Fibroblast of lung (primary cell): ENCODE measurements at places on chromosomes 2 and 18. TPM values are rescaled to one million over a fixed set of nuclear protein-coding genes. Genes with fewer than 3 reads are reported as not detected.
A peak's percentile ranks its signal among the peaks of the same experiment; 100 is the strongest.

RMC1 gene
- 22.1 and 29.6 TPM in 2 replicates for total RNA-seq

- no peak overlapping the region for H3K27ac ChIP-seq
- H3K27me3 ChIP-seq = no peaks in the 10 kb centered on the region
- H3K4me1 ChIP-seq = no peaks in the 10 kb centered on the region
- no peak overlapping the region for H3K4me3 ChIP-seq
- no peak for DNase-seq
- no peaks in the 10 kb centered on the region for H3K36me3 ChIP-seq
Observed at GRCh38 chr2:37549598-37549997, 121.8 kb downstream of the CDC42EP3 start.

DNA sequence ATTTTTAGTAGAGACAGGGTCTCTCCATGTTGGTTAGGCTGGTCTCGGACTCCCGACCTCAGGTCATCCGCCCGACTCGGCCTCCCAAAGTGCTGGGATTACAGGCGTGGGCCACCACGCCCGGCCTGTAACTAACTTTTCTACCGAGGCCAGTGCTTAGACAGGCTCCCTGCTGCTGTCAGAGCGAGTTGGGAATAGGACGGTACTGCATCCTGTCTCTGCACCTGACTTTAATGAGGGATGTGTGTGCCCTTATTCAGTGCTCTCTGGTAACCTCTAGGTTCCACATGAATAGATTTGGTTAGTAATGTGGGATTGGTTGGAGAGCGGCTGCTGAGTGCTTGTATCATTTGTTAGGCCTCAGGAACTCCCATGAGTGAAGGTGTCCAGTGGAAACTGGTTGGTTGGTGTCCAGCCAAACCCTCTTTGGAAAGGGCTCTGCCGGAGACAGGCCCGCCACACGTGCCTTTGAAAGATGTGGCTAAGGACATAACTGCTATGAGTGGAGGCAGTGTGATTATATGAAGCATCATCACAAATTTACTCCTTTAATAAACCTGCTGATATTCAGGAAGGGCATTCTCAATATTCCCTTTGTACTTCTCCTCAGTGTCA, 36.6 kb downstream of the MYOM1 start:
- H3K27ac ChIP-seq = no peak overlapping the region
- DNase-seq = no peak
- H3K27me3 ChIP-seq = no peaks in the 10 kb centered on the region
- H3K36me3 ChIP-seq = no peaks in the 10 kb centered on the region
- peaks cover 2% of the 10 kb centered on the region for H3K4me1 ChIP-seq

- no peak for DNase-seq
- no peaks in the 10 kb centered on the region for H3K36me3 ChIP-seq
- no peak overlapping the region for H3K27ac ChIP-seq
- no peaks in the 10 kb centered on the region for H3K27me3 ChIP-seq
- peaks cover 2% of the 10 kb centered on the region for H3K4me1 ChIP-seq
Observed at GRCh38 chr18:67281746-67282145, 234.8 kb downstream of the DSEL start.

AQP12A gene
- total RNA-seq = not detected in 2 replicates

GRCh38 chr18:57438743-57439608, 3.8 kb downstream of the ONECUT2 start:
- H3K27ac ChIP-seq = no peak overlapping the region
- H3K4me1 ChIP-seq = peaks cover 5% of the 10 kb centered on the region
- H3K36me3 ChIP-seq = no peaks in the 10 kb centered on the region

DNA sequence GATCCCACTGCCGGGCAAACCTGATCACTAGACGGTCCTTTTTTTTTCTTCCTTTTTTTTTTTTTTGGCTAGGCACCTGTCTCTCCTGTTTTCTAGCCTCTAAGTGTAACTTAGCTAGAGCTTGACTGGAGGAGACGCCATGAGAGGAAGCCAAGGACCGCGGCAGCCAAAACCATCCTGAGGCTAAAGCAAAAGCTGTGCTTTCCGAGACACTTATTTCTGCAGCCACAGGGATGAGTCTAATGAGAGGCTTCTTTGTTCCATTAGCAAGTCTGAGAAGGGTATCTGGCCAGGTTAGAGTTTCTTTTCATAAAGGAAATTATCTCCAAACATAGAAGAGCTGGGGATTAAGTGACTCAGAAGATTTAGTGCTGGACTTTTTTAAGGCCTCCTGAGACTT, 7.3 kb upstream of the CXCR4 start:
- no peaks in the 10 kb centered on the region for H3K36me3 ChIP-seq
- no peak overlapping the region for H3K4me3 ChIP-seq
- H3K27ac ChIP-seq = no peak overlapping the region
- H3K4me1 ChIP-seq = no peaks in the 10 kb centered on the region

DNA sequence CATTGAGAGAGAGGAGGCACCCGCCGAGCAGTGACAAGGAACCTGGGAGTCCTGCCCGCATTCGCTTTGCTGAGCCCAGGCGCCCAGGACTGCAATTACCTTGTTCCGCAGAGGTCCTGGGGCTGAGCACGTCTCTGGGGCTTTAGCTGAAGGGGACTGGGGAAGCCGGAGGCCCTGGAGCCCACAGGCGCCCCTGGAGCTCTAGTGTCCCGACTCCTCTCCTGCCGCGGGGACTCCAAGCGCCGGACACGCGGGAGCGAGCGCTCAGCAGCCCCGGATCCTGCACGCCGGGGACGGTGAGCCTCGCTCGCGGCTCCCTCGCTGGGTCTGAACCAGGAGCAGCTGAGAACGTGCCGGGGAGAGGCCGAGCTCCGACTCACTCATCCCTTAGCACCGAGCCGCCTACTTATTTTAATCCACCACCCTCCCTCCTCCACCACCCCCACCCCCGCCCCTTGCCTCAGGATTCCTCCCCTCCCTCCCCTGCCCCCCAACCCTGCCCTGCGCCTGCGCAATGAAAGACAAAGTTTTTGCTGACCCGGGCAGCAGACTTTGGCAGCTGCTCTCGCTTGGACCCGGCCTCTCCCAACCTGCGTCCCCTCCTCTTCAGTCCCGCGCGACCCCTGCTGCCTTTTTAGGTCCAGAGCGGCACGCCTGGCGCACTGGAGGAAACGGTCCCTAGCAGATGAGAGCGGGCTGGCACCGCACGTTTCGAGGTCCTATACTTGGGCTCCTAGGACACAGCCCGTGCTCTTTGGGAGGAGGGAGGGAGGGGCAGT, at the start of gene OSR1:
TSS of gene OSR1 (minus strand) at position 382 of the 779 bp plus-strand sequence. CDS start 4,818 bp downstream, outside the sequence.
- peaks cover 3% of the 10 kb centered on the region for H3K36me3 ChIP-seq
- no peaks in the 10 kb centered on the region for H3K27me3 ChIP-seq
- peak within 1 kb of the TSS; percentile 72 for H3K27ac ChIP-seq
- peaks cover 8% of the 10 kb centered on the region for H3K4me1 ChIP-seq
- DNase-seq = peak; percentile 53

GRCh38 chr2:233800208-233800607, 22.1 kb downstream of the MROH2A start:
- no peak overlapping the region for H3K27ac ChIP-seq
- no peak overlapping the region for H3K4me3 ChIP-seq
- no peaks in the 10 kb centered on the region for H3K36me3 ChIP-seq

CDH19 gene
- not detected in 2 replicates for total RNA-seq

DNA sequence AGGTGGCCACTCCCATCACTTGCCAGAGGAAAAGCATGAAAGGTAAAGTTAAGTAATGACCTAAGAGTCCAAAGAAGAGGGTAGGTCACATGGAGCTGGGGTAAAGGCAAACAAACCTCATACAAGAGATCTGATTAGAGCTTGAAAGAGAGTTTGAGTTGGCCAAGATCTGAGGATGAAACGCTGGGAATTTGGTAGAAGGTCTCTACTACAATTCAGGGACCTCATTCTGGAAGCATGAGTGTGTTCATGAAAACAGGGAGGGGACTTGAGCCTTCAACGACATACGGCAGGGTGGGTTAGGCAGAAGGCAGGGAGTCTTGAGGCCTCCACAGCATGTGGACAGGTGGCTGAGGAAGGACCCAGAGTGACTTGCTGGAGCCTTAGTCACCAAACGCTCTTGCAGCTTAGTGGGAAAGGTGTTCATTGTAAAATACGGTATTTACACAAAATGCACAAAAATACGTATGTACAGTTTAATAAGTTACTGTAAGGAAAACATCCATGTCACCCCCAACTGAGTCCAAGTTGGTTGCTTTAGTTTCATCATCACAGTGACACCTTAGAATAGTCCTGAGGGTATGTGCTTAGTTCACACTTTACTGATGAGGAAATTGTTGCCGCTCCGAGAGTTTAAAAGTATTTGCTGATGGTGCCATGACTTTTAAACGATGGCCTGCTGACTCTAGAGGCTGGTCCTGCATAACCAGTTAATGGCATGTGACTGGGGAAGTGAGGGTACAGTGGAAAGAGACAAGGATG, 5.0 kb upstream of the FARP2 start:
- H3K27ac ChIP-seq = no peak overlapping the region
- H3K4me1 ChIP-seq = peaks cover 6% of the 10 kb centered on the region
- no peak for DNase-seq
- no peak overlapping the region for H3K4me3 ChIP-seq
- H3K36me3 ChIP-seq = peaks cover 15% of the 10 kb centered on the region

- H3K4me3 ChIP-seq = no peak overlapping the region
- no peaks in the 10 kb centered on the region for H3K4me1 ChIP-seq
- no peak for DNase-seq
Observed at GRCh38 chr2:215994911-215995310, 18.4 kb downstream of the MREG start.

DNA sequence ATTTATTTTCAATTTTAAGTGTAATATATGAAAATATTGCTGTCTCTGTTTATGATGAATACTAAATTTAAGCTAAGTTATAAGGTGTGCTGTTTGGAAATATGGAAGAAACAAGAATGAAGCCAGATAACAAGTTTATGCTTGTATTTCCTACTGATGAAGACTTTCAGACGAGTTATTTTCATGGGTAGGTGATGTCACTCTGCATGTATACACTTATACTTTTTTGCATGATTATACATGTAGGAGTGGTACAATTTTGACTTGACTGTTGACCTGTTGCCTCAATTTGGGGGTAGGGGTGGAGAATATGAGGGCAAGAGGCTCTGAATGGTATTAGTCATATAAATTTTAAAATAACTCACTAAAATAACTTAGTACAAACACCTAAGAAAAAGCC, 133.7 kb downstream of the HAUS1 start:
- H3K27ac ChIP-seq = no peak overlapping the region
- no peaks in the 10 kb centered on the region for H3K4me1 ChIP-seq
- H3K4me3 ChIP-seq = no peak overlapping the region
- no peaks in the 10 kb centered on the region for H3K36me3 ChIP-seq
- no peak for DNase-seq
- H3K27me3 ChIP-seq = no peaks in the 10 kb centered on the region

- no peak overlapping the region for H3K27ac ChIP-seq
- H3K27me3 ChIP-seq = no peaks in the 10 kb centered on the region
- DNase-seq = no peak
Observed at GRCh38 chr18:9066358-9066757, 36.1 kb upstream of the NDUFV2 start.

DES gene
- 34.7 and 69.3 TPM in 2 replicates for total RNA-seq

GRCh38 chr2:56483081-56483480, 299.3 kb downstream of the CCDC85A start:
- H3K36me3 ChIP-seq = no peaks in the 10 kb centered on the region
- H3K4me1 ChIP-seq = no peaks in the 10 kb centered on the region
- peak; percentile 78 for DNase-seq
- no peak overlapping the region for H3K27ac ChIP-seq

- no peaks in the 10 kb centered on the region for H3K27me3 ChIP-seq
- H3K36me3 ChIP-seq = no peaks in the 10 kb centered on the region
- H3K4me1 ChIP-seq = no peaks in the 10 kb centered on the region
Observed at GRCh38 chr2:2906091-2906490, 471.5 kb downstream of the EIPR1 start.

RIT2 gene
- total RNA-seq = not detected in 2 replicates

- H3K4me3 ChIP-seq = no peak overlapping the region
- H3K4me1 ChIP-seq = peaks cover 2% of the 10 kb centered on the region
- no peak overlapping the region for H3K27ac ChIP-seq
- DNase-seq = peak; percentile 95
- H3K36me3 ChIP-seq = no peaks in the 10 kb centered on the region
Observed at GRCh38 chr2:215601990-215602721, 166.3 kb upstream of the FN1 start.

- H3K4me1 ChIP-seq = no peaks in the 10 kb centered on the region
- H3K36me3 ChIP-seq = no peaks in the 10 kb centered on the region
- no peaks in the 10 kb centered on the region for H3K27me3 ChIP-seq
- no peak overlapping the region for H3K4me3 ChIP-seq
- no peak overlapping the region for H3K27ac ChIP-seq
- DNase-seq = no peak
Observed at GRCh38 chr2:194495046-194495445, 1162.0 kb upstream of the SLC39A10 start.

- H3K27me3 ChIP-seq = no peaks in the 10 kb centered on the region
- H3K4me1 ChIP-seq = no peaks in the 10 kb centered on the region
- no peak for DNase-seq
- no peaks in the 10 kb centered on the region for H3K36me3 ChIP-seq
- H3K27ac ChIP-seq = no peak overlapping the region
Observed at GRCh38 chr18:9206421-9206820, 69.8 kb downstream of the ANKRD12 start.

LRRC30 gene
- total RNA-seq = not detected in 2 replicates

DNA sequence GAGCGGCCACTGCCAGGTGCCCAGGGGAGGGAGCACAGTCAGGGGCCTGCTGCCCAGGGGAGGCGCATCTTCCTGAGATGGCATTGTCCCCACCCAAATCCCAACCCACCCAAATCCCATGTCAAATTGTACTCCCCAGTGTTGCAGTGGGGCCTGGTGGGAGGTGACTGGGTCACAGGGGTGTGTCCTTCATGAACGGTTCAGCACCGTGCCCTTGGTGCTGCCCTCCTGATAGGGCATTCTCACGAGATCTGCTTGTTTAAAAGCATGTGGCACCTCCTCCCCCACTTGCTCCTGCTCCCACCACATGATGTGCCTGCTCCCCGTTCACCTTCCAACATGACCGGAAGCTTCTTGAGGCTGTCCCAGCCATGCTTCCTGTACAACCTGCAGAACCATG, 27.6 kb downstream of the ANKMY1 start:
- H3K36me3 ChIP-seq = no peaks in the 10 kb centered on the region
- DNase-seq = no peak
- H3K4me1 ChIP-seq = no peaks in the 10 kb centered on the region
- no peaks in the 10 kb centered on the region for H3K27me3 ChIP-seq
- no peak overlapping the region for H3K27ac ChIP-seq

DNA sequence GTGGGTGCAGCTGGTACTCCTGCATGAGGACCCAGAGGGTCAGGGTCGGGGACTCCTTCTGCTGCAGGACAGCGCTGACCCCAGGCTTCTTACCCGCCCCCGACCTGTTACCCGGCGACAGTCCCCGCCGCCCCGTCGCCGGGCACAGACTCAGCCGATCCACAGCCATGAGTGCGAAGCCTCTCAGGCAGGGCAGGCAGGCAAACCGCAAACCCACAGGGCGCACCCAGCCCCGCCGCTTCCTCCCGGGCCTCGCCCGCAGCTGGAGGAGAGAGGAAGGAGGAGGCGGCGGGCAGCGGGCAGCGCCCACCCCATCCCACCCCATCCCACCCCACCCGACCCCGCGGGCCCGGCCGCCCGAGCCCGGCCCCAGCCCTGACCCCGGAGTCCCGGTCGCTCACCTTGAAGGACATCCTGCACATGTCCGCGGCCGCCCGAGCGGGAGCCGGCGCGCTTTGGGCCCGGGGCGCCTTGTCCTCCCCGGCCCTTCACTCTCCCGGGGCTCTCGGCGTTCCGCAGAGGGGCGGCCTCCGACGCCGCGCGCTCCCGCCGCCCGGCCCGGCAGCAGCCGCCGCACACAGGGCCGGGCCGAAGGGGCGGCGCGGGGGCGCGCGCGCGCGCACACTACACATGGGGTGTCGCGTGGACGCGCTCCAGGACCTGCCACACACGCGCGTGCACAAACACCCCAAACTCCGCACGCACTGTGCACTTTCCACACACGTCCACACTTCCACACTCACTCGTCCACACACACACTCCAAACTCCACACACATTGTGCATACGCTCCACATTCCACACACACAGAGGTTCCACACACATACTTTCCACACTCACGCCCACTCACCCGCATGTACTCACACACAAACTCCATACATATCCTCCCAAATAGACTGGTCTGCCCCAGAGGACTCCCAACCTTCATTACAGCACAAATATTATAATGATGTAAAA, at the start of gene ANKRD29:
TSS of gene ANKRD29 (minus strand) at position 603 of the 955 bp plus-strand sequence. CDS start at position 422, 181 bp downstream.
- peak; percentile 17 for DNase-seq
- no peaks in the 10 kb centered on the region for H3K36me3 ChIP-seq
- no peak within 1 kb of the TSS for H3K27ac ChIP-seq
- no peaks in the 10 kb centered on the region for H3K4me1 ChIP-seq
